RKO (cell line): ENCODE measurements at places on chromosomes 3 and 15.

- no peak for DNase-seq
These were observed 189.2 kb downstream of the CADM2 start for GRCh38 chr3:85148036-85148435.

DNA sequence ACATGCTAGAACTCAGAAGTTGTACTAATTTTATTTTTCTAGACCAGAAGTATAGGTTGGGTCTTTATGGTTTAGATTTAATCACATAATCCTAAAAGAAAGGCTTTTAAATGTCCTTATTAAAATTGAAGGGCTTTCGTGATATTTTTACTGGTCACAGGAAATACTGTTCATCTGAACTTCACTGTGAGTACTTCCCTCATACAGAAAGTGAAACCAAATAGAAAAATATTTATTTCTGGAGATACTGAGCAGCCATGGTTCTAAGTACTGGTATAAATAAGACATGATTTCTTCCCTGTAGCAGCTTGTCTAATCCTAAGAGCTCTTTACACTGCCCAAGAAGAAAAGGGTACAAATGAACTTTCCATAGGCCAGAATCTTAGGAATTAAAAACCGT is 2.0 kb downstream of the SNRK start:
- peak; percentile 43 for DNase-seq

DNA sequence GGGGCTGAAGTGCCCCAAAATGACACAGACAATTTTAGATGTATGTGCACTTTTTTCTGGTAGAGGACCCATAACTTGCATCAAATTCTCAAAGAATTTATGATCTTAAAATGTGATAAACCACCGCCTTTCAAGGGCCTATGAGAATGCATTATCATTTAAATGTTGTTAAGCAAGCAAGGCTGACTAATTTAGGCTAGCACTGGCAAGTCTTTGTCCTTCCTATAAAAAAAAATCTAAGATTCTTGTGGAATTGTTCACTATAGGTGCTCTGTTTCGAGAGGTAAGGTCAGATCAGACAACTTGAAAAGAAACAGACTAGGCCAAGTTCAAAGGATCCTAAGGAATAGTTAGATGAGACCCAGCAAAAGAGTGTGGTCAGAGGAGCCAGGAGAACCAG is 128.9 kb upstream of the PHLDB2 start:
- no peak for DNase-seq

GRCh38 chr3:114307832-114308231 is 14.0 kb downstream of the TIGIT start:
- no peak for DNase-seq

DNA sequence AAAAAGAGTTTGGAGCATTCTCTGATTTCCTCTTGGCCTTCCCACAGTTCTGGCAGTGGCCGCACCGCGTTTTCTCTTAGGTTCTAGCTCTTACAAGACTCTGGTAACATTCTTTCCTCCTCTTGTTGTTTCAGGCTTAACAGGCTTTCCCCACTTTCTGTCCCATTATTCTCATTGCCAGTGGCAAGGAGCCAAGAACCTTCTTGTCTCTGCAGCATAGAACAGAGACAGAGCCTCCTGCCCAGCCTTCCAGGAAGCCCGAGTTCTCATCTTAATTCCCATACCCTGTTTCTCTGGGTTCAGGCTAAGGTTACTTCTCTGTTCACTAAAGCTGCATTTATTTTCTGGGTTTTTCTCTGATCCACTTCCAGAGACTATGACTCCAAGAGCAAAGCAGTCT is 61.1 kb downstream of the DUT start:
- DNase-seq = no peak

DNA sequence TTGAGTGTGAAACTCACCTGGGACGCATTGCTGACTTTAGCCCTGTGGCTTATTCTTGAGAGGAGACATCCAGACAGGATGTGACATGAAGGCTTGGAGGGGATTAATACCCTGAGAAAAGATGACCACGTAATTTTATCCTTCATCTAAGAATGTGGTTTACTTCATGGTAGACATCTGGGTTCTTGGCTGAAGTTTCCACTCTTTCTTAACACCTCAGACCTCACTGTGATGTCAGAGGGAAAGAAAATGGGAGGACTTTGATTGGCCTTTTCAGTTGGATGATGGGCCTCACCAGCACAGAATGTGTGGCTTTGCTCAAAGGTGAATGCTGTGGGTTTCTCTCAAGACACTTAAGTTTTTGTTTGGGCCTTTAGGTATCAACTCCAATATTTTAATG is 16.5 kb downstream of the GORASP1 start:
- DNase-seq = no peak

DNA sequence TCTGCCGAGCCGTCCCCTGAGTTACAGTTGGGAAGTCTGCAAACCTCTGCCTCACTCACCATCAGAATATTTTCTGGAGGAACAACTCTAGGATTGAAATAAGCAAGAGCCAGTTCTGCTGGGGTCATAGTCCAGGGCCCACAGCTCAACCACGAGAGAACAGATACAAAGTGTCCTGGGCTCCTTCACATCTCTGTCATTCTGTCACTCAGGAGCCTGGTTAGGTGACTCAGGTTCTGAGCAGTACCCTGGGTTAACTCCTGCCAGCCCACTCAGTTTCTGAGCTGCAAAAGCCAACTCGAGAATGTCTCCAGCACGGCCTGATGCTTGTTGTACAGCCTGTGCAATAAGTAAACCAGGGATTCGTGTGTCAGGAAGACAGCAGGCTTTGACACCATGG is 155.7 kb downstream of the SLCO3A1 start:
- no peak for DNase-seq

- no peak for DNase-seq
These were observed 87.5 kb upstream of the GOLGA6B start for GRCh38 chr15:72566973-72567372.

DNA sequence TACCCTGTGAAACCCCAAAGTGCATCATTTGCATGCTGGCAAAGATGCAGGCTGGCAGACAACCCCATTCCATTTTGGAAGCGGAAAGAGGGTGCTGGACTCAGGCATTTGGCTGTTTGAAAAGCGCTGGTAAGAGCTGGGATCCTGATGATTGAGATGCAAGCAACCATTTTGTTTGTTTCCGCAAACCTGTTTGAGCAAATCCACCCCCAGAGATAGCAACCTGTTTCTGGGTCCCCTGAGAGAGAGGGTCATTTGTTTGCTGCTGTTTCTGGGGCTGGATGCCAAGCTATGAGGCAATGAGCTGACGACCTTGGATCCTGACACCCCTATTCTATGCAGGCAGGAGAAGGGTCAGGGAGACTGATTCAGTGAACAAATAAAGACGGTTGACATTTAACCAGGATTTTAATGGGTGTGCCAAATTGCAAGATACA is 9.8 kb downstream of the SLC6A1 start:
- no peak for DNase-seq

DNA sequence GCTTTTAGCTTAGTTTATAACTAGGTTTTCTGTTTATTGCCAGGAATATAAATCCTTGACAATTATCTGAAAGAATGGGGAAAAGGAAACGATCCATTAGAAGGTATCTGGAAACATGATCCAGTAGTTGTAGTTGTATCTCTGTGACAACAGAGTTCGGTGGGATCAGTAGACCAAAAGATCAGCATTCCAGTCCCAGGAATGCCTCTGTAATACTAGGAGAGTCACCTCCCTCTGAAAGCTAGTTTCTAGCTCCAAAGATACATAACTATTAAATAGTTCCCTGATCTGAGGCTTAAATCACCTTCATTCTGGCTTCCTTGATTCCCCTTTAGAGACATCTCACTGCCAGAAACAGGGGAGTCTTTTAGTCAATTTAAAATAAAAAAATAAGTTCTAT is 34.1 kb downstream of the MB21D2 start:
- DNase-seq = no peak

GRCh38 chr3:117059067-117059955 is 349.7 kb downstream of the TUSC7 start:
- DNase-seq = peak; percentile 67

- no peak for DNase-seq
These were observed 52.1 kb downstream of the TASOR start for GRCh38 chr3:56630966-56631365.

GRCh38 chr3:194351080-194351672 is at the start of gene CPN2:
TSS of gene CPN2 (minus strand) at chr3:194351328. CDS start at chr3:194342702, 8,626 bp downstream.
- DNase-seq = no peak

- DNase-seq = no peak
These were observed 202.7 kb upstream of the KBTBD8 start for GRCh38 chr3:66795365-66795764.

DNA sequence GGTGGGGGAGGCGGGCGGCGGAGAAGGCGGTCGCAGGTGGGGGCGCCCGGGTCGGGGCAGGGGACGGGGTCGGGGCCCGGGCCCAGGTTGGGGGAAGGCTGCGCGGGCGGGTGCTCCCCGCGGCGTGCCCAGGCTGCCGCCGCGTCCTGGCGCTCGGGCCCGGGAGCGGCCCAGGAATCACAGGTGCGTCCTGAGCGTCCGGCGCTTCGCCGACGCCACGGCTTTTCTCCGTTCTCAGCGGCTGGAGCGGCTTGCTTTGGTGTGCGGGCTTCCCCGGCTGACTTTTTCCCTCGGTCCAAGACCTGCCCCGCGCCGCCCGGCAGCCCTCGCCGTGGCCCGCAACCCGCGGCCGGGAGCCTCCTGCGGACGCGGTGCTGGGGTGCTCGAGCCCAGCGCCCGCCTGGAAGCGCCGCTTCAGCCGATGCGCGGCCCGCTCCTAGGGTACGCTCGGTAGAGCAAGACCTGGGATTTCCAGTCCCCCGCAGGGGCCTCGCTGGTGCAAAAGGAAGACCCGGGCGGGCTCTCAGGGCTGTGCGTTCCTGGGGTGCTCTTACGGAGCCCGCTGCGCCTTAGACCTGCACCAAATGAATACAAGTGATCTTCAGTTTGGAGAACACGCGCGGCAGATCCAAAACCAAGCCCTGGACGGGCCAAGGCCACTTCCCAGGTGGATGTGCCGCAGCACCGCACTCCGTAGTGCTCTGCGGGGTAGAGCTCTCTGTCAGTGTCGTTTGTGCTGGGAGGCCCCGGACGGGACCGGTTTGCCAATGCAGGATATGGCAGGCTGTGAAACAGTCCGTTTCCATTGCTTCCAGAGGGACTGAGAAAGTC is 639 bp downstream of the NIPA1 start:
- DNase-seq = peak; percentile 48

GRCh38 chr3:29347412-29347811 is 66.5 kb downstream of the RBMS3 start:
- DNase-seq = no peak

- no peak for DNase-seq
These were observed 199.4 kb upstream of the TTC14 start for GRCh38 chr3:180402471-180403073.

DNA sequence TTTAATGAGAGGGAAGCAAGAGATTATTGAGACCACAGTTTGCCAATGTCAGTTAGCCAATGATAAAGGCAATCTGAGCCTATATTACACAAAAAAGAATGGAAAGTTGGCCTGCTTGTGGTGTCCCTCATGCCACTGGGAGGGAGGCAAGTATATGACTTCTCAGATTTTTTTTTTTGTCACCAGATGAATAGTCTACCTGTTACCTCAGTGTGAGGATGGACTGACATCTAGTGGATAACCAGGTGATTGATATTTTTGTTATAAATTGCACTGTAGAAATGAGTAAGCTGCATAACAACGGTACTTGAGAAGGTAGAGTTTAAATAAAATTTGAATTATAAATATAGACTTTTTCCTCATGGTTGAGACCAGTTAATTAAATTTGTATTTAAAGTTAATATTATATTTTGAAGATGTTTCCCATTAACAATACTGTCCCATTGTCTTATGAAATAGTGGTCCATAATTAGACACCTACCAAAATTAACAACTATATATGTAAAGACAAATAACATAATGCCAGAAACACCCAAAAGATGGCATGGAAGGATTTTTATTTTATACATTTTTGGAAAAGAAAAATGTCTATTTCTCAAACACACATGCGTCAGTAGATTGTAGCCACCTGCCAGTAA is 237.8 kb upstream of the GADL1 start:
- peak; percentile 60 for DNase-seq

DNA sequence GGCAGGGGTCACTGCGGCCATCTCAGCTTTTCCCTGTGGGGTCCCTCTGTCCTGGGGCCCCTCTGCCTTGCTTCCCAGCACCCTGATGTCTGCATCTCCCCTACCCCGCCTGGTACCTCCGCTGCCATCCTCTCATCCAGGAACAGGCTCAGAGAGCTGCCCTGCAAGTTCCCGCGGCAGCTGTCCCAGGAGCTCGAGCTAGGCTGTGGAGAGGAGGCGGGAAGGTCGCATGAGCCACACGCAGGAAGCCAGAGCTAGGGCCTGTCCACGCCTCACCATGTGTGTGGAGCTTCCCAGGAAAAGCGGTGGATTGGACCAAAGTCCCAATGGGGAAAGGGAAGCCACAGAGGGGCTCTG is 12.5 kb downstream of the PLA2G4B start:
- DNase-seq = no peak

GRCh38 chr15:66288551-66289185 is 4.7 kb upstream of the DIS3L start:
- no peak for DNase-seq

DNA sequence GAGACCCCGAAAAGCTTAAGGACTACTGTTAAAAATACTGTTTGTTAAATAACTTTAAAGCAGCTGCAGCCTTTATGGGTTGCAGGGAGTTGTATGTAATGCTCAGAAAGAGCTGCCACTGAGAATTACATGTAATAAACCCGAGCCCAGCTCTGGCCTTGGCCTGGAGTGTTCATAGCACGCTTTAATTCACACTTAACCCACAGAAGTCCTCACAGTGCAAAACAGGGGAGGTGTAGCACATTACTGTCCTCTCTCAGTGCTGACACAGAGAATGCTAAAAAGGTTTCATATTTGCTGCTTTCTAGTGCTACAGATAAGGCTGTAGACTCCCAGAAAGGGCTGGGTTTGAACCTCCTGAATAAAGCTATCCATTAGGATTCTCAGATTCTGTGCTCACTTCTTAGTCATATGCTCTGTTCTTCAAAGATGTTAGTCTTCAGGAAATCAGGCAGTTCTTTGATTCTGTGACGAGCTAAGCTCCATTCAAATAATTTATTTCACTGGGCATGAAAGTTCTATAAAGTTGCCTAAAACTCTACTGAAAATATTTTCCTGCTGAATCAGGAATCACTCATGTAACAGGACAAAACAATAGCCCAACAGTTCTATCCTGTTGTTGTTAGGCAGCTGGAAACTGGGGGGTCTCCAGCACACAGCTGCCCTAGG is 108.0 kb downstream of the SENP2 start:
- DNase-seq = no peak

DNA sequence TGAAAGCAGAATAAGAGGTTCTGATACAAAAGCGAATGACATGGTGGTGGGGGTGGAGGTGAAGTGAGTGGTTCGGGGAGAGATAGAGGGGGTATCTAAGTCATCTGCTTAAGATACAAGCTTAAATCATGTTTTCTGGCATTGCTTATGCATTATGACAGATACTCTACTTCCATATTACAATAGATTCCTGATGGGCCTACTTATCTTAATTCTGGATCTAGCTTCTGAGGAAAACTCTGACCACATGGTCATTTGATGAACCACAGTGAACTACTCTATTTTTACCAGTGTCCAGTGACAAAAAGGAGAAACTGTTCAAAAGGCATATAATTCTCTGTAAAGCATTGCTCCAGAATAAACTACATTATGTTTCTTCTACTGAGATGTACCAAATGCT is 673.7 kb upstream of the CCDC54 start:
- DNase-seq = no peak

DNA sequence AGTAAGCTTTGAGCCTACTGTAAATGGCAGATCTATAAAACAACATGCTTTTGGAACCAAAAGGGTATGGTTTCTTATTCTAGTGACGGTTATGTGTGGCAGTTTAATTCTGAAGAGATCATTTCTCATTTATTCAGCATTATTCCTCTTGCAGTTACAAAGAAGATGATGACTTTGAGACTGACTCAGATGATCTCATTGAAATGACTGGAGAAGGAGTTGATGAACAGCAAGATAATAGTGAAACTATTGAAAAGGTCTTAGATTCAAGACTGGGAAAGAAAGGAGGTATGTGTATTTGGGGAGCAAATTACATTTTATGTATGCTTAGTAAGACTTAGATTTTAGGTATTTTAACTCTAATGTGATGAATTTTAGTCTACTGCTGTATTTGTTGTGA is 41.5 kb downstream of the CHD2 start:
- DNase-seq = no peak
